Suppressor macrophage (primary cell): ENCODE measurements at places on chromosomes 11 and 22.
A peak's percentile ranks its signal among the peaks of the same experiment; 100 is the strongest.

DNA sequence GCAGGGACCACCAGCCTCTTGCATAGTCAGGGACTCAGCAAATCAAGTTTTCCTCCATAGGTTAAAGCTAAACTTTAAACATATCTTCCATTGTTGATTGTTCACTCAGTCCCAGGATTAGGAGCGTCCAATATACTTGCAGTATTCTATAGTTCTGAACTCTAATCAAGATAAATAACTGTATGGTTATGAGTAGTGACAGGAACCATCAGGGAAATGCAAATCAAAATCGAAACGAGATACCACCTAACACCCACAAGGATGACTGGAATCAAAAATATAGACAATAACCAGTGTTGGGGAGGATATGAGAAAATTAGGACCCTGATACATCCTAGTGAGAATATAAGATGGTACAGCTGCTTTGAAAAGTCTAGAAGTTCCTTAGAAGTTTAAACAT lies 190.0 kb downstream of the ETS1 start:
- DNase-seq, result no peak

- no peak for DNase-seq
Observed at GRCh38 chr11:47187723-47188122, 1.5 kb upstream of the PACSIN3 start.

- peak; percentile 13 for DNase-seq
Observed at GRCh38 chr11:102385085-102386007, 38.3 kb downstream of the BIRC2 start.

DNA sequence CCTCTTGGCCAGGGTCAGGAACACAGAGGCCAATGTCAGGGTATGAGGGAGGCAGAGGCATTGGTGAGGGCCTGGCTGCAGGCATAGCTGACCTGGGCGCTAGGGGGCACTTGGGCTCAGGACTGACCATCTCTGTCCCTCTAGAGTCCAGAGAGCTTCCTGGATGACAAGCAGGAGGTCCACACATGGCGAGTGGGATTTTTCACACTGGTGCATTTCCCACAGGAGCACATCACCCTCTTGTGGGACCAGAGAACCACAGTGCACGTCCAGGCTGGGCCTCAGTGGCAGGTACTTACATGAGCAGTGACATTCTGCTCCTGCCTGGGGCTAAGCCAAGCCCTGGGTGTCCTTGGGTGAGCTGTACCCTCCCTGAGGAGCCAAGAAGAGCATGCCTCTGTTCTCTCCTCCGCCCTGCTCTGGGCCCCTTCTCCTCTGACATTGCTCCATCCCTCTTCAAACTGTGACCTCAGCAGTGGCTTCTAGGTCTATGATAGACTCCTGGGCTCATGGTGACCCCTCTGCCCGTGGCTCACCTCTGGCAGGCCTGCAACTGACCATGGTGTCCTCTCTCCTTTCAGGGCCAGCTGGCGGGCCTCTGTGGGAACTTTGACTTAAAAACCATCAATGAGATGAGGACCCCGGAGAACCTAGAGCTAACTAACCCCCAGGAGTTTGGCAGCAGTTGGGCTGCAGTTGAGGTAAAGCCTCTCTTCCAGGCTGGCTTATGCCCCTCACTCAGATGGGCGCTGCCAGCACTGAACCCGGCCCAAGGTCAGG lies 46.6 kb downstream of the OTOG start:
- DNase-seq, result no peak

DNA sequence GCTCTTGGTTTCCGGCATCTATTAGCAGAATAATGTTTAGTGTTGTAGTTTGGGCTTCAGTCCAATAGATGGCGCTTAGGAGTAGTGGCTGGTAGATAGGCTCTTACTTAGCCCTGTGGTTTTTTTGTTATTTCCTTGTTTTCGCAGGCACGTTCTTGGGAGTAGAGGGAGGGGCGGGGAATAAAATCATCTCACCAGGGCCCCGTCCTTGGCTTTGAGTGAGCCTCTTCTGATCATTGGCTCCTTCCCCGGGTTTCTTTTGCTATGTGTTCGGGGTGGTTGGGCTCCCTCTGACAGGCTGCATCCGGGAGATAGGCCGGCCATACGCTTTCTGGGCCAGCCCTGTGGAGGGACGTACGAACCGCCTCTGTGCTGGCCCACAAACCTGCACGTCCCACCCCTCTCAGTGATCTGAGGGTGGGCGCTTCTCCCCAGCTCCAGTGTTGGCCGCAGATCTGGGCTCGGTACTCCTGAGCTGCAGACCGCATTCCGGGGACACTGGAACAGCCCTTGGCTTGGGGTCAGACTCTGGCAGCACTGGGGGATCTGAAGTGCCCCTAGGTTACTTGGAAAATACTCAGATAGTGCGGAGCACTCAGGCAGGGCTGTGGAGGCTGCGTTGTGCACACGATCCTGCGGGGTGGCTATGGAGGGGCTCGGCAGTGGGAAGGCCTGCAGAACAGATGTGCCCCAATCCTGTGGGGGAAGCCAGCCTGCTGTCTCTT lies 217.0 kb downstream of the DYNC2H1 start:
- DNase-seq, result peak; percentile 80
